Memory B cell (primary cell): ENCODE measurements at places on chromosomes 11 and 22.

DNA sequence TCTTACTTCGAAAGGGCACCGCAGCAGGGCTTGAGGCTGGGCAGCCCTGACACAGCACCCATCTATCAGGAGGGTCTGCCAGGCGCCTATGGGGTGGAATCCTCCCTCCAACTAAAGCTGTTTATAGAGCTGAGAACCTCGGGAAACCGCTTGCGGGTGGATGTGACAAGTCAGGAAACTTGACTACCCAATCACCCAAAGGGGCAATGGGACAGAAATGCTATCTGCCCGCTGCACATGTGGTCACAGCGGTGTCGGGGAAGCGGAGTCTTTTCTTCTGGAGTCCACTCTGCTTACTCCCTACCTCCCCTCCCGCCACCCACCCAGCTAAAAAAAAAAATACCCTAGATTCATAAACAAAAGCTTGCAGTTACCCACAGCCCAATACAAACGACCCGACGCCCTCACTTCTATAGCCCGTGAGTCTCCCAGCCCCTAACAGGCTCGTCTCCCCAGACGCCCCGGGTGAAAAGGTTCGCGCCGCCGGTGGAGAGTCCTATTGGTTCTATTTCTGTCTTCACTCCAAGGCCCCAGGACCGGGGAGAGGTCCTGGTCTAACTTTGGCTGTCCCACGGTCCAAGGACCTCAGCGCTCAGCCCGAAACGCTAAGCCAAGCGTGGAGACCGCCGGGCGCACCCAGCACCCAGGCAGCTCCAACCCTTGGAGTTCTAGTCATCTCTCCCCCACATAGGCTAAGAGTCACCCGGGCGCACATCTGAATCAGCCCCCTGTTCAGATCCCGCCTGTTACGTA lies 1.4 kb downstream of the TRPC6 start:
- no peak for DNase-seq
- H3K27ac ChIP-seq, result no peak overlapping the region
- H3K36me3 ChIP-seq, result peaks cover 2% of the 10 kb centered on the region
- peaks cover 4% of the 10 kb centered on the region for H3K4me1 ChIP-seq

- no peak overlapping the region for H3K4me3 ChIP-seq
- H3K27ac ChIP-seq, result no peak overlapping the region
- peaks cover 11% of the 10 kb centered on the region for H3K27me3 ChIP-seq
- H3K4me1 ChIP-seq, result no peaks in the 10 kb centered on the region
These were observed 20.4 kb upstream of the GRAMD1B start for GRCh38 chr11:123409456-123410217.

GRCh38 chr11:18704698-18705097 lies 6.1 kb downstream of the TMEM86A start:
- H3K4me1 ChIP-seq, result peaks cover 13% of the 10 kb centered on the region
- peaks cover 12% of the 10 kb centered on the region for H3K27me3 ChIP-seq
- no peak for DNase-seq
- H3K4me3 ChIP-seq, result peak overlapping the region; percentile 33

- DNase-seq, result no peak
- H3K27me3 ChIP-seq, result no peaks in the 10 kb centered on the region
- H3K4me1 ChIP-seq, result no peaks in the 10 kb centered on the region
- no peak overlapping the region for H3K4me3 ChIP-seq
These were observed 29.5 kb upstream of the ANO5 start for GRCh38 chr11:22163394-22163797.
